ENCODE measurements at places on chromosomes 11 and 22.
A peak's percentile ranks its signal among the peaks of the same experiment; 100 is the strongest.

- DNase-seq = no peak
Observed at GRCh38 chr11:2574553-2575535, 125.0 kb downstream of the KCNQ1OT1 start.

DNA sequence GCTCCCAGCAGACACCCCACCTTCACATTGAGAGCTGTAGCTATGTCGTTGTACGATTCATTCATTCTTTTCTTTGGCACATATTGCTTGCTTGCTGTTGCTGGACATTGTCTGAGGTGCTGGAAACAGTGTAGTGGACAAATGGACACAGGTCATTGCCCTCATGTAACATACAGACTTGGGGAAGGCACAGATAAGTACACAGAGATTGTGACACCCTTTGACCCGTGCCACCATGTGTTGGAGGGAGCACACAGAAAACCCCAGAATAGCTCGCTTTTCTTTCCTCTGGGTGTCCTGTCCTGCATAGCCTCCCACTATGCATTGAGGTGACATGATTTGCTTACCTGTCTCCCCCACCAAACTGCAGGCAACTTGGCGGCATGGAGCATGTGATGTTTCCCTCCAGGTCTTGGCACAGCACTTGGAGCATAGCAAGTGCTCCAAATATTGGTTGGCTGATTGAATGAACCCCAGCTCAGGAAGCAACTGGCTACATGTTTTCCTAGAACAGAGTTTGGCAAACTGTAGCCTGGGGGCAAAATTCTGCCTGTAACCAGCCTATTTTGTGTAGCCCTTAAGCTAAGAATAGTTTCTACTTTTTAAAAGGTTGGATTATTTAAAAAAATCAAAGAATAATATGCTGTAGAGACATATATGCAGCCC lies 30.9 kb upstream of the NECTIN1 start:
- no peak for DNase-seq

- DNase-seq = no peak
Observed at GRCh38 chr22:50439314-50439870, 35.4 kb downstream of the SBF1 start.

GRCh38 chr11:47394322-47395222 lies 13.8 kb upstream of the SLC39A13 start:
- DNase-seq = no peak

GRCh38 chr22:32613773-32614392 lies 139.3 kb downstream of the FBXO7 start:
- DNase-seq = no peak

GRCh38 chr11:1299621-1300020 lies 9.8 kb downstream of the TOLLIP start:
- no peak for DNase-seq

GRCh38 chr11:64638018-64638665 lies 47.1 kb downstream of the SLC22A12 start:
- no peak for DNase-seq

- no peak for DNase-seq
Observed at GRCh38 chr11:7654195-7654705, 19.1 kb downstream of the CYB5R2 start.

DNA sequence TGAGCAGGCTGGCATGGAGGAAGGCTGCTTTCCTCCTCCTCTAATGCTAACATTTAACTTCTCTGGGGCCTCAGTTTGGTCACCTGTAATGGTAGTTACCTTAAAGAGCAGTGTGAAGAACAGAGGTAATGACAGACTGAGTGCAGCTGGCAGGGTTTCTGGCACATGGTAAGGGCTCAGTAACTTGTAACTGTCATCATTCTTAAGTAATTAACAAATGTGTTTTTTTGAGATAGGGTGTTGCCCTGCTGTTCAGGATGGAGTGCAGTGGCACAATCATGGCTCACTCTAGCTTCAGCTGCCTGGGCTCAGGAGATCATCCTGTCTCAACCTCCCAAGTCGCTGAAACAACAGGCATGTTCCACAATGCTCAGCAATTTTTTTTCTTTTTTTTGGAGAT lies 242.0 kb upstream of the SYN3 start:
- DNase-seq = no peak

DNA sequence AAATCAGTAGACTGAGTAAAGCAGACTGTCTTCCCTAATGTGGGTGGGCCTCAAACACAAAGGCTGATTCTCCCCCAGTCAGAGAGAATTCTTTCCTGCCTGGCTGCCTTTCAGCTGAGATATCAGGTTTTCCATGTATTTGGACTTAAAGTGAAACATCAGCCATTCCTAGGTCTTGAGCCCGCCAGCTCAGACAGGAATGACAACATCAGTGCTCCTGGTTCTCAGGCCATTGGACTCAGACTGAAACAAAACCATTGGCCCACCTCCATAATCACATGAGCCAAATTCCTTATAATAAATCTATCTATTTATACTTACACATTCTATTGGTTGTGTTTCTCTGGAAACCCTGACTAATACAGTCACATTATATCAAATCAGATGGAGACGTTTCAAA lies 56.7 kb upstream of the CLPB start:
- DNase-seq = no peak

DNA sequence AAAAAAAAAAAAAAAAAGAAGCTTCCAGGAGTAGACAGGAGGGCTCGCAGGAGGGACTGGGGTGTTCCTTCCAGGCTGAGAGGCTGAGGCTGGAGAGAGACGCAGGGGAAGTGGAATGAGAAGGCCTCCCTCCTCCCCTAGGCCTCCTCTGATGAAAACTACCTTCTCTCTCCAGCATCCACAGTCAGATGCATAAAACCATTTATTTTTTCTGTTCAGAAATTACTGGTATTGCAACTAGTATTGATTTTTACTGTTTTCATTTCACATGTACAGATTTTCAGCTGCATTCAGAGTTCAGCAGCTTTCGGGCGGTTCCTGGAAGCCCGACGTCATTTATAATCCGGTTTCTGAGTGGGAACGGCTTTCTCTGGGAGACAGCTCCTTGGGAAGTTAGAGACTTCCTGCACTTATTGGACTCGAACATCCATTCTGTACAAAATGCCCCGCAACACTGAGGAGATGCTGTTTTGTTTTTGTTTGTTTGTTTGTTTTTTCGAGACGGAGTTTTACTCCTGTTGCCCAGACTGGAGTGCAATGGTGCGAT lies 6.9 kb upstream of the NFAM1 start:
- no peak for DNase-seq

- no peak for DNase-seq
Observed at GRCh38 chr11:94546886-94547285, 3.2 kb downstream of the FUT4 start.

DNA sequence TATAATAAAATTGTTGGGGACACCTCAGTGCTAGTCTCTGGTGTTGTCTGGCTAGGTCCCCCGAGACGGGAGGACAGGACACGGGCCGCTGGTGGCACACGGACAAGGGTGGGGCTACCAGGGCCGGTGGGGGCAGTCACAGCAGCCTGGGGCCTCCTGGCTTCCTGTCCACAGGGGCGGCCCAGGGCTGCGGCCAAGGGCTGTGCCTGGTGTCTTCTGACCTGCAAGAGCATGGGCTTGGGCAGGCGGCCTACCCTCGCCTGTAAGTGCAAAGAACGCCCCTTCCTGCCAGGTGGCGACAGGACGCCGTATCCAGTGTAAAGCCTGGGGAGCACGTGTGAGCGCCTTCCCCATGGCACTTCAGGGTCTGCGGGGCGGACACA lies 3.6 kb downstream of the LRFN4 start:
- no peak for DNase-seq

DNA sequence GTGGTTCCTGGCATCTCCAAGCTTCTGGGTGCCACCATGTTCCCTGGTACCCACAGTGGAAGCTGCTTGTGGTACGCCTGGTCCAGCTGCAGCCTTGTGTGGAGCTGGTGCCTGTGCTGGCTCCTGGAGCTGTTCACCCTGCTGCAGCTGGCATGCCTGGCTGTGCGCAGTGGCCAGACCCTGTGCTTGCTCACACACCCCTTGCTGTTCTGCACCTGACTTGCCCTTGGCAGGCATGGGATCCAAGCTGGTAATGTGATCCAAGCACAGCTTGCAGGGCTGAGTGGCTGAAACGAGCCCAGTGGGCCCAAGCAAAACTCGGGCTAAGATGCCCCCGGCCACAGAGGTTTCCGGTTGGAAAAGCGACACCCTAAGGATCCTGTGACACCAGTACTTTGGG lies 104.7 kb upstream of the CLMP start:
- DNase-seq = no peak

DNA sequence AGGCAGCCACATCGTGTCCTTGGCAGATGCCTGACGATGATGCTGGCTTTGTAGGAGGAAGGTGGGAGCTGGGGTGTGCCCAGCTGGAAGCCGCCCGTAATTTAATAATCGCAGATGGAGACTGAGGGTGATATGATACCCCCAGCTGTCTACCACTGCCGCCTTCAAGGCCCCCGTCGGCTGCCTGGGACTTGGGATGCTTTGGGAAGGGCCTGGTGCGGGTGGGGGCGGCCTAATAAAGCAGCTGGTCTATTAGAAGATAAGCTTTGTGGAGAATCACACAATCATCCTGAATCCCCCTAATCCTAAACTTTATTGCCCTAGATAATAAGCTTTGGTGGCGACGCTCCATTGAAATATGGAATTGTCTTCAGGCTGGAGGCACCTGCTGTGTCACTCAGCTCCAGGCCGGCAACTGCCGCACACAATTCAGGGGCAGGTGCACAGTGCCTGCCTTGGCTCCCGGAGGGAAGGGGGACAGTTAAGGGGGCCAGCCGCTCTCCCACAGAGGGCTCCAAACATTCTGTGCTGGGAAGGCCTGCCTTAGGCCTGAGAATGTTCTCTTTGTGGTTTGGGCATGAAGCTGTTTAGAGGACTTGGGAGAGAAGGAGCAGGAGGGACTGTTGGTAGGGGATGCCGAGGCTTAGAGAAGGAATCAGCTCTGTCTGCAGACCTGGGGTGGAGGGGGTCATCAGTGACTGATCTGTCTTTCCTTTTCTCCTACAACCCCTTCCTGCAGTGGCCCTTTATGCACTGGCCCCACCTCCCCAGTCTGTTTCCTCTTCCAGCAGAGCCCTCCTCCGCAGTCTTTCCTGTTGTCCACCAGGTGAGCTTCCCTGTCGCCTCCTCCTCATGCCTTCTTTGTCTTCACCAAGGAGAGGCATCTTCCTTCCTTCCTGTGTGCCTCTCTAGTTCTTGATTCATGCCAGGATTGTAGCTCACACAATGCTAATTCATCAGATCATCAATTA lies 65.3 kb downstream of the ARL14EP start:
- DNase-seq = no peak

DNA sequence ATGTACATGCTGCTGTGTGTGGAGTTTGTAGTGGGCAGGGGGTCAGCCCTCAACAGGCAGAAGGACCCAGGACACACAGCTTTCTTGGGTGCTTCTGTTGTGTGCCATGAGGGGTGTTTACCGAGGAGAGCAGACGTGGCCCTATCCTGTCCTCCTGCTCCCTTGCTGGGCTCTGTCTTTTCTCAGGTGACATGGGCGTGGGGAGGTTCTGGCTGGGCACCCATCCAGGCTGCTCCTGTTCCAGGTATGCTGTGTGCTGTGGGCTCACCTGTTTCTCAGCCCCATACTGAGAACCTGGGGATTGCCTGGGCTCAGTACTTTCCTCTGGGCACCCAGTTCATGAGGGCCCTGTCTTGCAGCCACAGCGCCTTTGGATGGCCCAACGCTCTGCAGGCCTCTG lies 23.3 kb downstream of the MICALL1 start:
- DNase-seq = no peak

DNA sequence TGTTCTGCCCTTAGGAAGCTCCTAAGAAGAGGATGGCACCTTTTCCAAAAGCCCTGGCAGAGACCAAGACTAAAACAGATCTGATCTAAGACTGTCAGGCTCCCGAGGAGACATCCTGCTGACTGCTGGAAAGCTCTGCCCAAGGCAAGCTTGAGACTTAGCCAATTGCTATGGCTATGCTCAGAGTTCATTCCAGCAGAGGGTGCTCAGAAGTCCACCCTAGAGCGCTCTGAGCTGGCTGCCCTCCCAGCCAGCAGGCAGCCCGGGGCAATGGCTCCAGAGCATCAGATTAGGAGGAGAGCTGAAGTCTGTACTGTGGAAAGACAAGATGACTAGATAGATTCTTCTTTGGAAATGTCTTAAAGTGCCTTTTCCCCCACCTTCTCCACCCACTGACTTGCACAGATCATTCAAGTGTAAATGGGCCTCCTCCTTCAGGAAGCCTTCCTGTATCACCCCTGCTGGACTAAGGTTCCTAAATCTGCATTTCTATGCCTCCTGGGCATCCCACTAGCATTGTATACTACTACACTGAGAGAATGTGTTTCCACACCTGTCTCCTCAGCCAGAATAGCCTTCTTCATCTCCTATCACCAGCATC lies 23.4 kb downstream of the LRRC55 start:
- no peak for DNase-seq

DNA sequence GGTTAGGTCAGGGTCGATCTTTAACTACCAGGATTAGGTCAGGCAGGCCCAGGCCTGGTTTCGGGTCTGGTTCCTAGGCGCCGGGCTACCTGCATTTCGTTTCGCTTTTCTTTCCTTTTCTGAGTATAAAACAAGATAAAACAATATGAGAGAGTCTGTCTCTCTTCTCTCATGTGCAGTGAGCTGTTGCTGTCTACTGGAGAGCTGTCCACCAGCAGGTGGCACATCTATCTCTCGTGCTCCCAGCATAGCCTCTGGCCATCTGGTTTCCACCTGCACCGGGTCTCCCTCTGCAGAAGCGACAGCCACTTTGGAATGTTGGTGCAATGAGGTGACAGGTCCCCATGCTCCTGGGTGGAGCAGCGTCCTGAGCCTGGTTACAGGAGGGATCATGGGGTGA lies 27.6 kb downstream of the RIBC2 start:
- no peak for DNase-seq

- DNase-seq = no peak
Observed at GRCh38 chr11:10679644-10680043, 13.9 kb downstream of the IRAG1 start.

GRCh38 chr11:59755701-59756557 lies 753 bp downstream of the STX3 start:
- DNase-seq = peak; percentile 12

DNA sequence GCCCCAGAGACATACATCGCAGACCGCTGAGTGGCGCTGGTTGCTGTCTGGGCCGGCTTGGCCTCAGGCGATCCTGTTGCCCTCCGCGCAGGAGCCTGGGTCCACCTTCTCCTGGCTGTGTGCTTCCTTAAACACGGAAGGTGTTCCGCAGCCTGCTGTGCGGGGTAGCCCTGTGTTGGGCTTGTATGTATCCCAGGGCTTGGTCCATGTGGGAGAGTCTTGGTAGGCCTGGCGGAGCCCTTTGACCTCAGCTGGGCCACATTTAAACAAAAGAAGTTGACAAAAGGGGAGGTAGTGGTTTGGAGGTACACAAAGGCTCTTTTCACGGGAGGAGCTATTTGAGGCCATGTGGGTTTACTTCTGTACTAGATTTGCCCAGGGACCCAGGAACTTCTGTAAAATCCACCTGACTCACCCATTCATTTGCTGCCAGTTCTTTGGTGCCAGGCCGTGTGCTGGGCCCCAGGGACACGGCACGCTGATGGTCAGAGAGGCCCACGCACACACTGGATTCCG lies 11.0 kb upstream of the GRAMD4 start:
- no peak for DNase-seq

Measured in NCI-H1417 treated with DMSO at 0.1 percent for 48 hours (cell line).